ENCODE measurements at places on chromosomes 3 and 15.
A peak's percentile ranks its signal among the peaks of the same experiment; 100 is the strongest.

GRCh38 chr3:31240466-31240865 lies 292.3 kb upstream of the STT3B start:
- DNase-seq: no peak

DNA sequence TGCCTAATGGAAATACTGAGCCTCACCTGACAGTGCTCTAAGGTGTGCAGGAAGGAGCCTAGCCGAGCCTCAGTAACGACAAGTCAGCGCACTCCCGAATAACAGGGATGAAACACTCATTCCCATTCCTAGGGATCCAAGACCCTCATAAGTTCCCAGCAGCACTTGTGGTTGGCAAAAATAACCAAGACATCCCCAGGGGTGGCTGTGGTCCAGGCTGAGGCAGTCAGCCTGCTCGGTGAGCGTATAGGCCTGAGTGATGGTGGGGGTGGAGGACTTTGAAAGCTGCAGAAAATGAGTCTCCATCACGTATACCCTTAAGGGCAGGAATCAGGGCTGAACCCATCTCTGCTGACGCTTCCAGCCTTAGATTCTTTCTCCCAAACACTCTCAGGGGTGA lies 120.1 kb downstream of the SMAD6 start:
- no peak for DNase-seq

GRCh38 chr3:173395073-173395411 lies 2.5 kb upstream of the NLGN1 start:
- no peak for DNase-seq

DNA sequence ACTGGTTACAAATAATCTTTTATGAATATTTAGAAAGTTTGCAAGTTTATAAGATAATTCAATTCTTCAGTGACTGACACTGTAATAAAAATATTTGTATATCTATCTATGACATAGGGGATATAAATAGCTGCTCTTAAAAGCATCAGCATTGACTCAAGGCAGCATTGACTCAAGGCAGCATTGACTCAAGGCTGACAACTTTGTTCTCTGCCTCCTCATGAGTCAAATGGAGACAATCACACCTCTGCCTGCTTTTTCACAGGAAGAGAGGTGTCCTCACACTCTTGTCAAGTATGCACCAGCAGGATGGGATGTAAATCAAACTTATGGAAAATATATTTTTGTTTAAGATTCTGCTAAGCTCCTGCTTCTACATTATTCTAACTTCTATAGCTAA lies 1173.1 kb downstream of the NSUN3 start:
- DNase-seq: no peak

DNA sequence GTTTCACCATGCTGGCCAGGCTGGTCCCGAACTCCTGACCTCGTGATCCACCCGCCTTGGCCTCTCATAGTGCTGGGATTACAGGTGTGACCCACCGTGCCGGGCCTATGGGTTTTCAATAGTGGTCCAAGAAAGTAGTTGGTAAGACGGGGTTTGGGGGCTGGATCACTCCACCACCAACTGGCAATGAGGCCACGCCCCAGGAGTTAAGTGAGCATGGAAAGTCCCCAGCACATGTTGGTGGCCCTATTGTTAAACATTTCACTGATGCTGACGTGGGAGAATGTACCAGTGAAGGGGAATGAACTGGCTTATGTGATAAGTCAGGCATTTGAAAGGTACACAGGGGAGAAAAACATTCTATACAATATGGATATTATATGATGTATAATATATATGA lies 80.4 kb downstream of the CHRD start:
- DNase-seq: no peak

GRCh38 chr15:41215708-41216107 lies 14.8 kb downstream of the EXD1 start:
- no peak for DNase-seq

GRCh38 chr3:43213631-43214030 lies 72.7 kb upstream of the SNRK start:
- DNase-seq: no peak

GRCh38 chr3:13866041-13866965 lies 13.6 kb downstream of the WNT7A start:
- no peak for DNase-seq

DNA sequence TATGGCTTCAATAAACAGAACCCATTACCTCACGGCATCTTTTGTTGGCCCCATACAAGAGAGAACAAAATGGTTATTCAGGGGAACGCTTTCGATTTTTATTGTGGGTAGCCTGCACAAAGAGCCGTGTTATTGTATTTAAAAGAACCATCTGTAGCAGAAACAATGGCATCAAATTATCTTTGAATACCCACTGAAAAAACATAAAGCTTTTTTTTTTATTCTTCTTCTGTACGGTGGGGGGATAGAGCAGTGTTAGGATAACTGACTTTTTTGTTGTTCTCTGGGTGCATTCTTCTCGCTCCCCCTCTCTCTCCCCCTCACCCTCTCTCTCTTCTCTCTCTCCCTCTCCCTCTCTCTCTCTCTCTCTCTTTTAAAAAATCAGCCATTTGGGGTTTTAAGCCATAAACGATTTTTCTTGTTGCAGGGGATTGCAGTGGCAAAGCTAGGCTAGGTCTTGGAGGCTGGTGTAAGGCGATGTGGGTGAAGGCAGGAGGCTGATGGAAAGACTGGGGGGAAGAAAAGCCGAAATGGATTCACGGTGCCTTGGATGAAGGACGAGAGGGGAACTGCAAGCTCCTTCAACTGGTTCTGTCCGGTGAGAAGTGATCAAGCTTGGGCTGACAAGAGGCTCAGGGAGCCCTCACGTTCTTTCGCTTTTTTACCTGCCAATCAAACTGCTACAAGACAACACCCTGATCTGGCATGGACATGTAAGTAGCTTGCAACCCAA lies 12.4 kb upstream of the SOX2 start:
- no peak for DNase-seq

GRCh38 chr3:102916532-102916931 lies 481.7 kb downstream of the ZPLD1 start:
- no peak for DNase-seq

DNA sequence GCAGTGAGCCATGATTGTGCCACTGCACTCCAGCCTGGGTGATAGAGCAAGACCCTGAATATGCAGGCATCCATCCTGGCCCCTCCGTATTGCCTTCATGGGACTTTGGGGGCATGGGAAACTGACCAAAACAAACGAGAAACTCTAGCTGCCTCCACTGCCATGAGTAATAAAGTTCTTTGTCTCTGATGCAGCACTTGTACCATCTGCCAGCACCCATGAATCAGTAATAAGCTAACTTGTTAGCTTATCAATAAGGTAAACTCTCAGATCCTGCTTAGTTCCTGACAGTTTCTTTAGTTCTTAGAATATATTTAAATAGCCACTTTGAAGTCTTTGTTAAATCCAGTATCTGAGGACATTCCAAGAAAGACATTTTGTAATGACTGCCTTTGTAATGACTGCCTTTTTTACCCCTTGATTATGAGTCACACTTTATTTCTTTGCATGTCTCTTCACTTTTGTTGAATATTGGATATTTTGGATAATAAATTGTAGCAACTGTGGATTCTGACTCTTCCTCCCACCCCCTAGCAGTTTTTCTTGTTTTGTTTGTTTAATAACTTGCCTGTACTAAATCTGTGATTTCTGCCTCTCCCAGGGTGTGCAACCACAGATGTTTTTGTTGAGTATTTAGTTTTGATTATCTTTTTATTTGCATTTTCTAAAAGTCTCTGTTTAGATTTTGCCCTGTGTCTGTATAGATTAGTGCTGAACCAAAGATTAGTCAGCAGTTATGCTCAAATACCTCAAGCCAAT lies 136.9 kb downstream of the HCN4 start:
- DNase-seq: no peak

DNA sequence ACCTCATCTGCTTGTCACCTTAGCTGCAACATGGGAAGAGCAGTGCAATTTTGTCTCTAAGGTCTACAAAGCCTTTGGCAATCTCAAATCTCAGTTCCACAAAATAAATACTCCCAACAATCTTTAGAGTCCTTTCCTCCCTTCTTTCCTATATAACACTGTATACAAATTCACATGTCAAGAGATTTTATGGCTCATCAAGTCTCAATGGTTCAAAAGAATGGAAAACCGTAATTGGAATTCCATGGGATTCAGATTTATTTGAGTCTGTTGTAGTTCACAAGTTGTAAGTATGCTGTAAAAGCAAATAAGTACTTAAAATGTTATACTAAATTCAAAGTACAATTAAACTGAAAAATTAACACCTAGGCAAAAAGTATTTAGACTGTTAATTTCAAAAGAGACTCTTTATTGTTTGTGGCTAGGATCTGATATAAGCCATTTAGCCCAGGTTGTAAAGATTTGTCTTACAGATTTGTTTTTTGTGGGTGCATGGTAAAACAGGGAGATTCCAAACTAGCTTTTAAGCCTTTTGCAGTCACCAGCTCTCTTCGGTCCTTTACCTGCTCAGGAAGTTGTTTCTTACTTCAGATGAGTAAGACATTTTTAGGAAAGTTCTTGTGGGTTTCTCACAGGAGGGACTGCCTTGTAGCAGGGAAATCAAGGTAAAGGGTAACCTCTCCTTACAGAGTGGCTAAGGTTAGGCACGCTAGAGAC lies 50.1 kb downstream of the CMSS1 start:
- DNase-seq: no peak

DNA sequence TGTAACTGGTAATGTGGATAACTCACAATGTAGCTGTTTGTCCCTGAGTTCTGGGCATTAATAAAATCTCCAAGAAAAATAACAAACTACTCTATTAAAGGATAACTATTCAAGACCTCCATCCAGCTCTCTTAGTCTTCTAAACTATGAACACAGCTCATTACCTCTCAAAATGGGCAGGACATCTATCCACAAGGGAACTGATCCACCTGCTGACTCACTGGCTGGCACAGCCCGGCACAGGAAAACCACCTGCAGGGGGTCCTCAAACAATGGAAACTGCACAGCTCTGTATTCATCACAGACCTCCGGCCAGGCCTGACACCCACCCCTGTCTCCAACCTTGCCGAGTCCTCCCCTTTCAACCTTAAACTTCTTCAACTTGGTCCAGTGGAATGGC lies 255.4 kb downstream of the TJP1 start:
- DNase-seq: no peak

DNA sequence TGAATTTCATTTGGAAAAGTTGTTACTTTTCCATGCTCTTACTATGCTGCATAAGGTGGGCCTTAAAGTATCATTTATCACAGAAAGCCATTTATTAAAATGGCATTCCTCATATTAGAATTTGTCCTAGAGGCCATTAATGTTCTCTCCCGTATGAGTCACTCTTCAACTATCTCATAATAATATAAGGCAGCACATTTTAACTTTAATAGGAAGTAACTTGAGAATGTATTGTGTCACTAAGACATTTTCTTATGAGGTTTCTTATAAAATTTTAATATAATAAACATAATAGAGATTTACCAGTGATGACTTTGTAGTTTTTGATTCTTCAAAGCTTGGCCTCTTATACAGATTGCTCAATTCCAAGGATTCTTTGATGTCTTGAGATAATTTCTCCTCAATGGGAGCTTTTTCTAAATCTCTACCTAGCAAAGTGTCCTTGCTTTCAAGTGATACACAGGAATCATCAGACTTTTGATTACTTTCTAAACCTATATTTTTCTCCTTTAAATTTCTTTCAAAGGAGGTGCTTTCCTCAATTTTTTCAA lies 74.7 kb downstream of the ZBBX start:
- no peak for DNase-seq

- peak; percentile 67 for DNase-seq
These were observed 29.8 kb upstream of the SENP5 start for GRCh38 chr3:196837819-196838420.

GRCh38 chr3:45002720-45003119 lies 23.4 kb upstream of the CLEC3B start:
- DNase-seq: no peak

DNA sequence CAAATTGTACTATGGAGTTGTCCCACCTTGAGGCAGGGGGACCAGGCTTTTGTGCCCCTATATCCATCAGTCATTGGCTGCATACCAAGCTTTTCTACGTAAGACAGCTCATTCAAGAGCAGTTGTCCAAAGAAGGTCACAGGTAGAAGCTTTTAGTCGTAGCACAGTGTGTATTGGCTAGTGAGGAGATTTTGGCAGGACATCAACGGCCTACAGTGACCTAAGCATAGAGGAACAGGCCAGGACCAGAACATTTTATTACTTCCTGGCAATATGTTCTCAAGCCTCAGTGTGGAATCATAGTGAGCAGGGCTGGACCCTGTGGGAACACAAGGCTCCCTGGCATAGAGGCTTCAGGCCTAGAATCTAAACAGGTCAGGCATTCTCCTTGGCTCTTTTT lies 105.4 kb upstream of the ANKRD28 start:
- DNase-seq: no peak

DNA sequence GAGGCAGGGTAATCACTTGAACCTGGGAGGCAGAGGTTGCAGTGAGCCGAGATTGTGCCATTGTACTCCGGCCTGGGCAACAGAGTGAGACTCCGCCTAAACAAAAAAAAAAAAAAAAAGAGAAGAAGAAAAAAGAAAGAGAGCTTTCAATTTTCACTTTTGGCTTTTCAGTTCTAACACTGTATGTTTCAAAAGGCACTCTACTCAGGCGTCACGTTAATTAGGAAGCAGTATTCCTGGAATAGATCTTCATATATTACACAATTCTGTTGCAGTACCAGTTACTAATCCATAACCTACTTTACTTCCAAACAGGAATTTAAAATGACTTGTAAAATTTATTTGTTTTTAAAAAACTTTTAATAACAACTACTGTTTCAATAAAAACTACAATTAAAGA lies 131.7 kb upstream of the PLXND1 start:
- no peak for DNase-seq

DNA sequence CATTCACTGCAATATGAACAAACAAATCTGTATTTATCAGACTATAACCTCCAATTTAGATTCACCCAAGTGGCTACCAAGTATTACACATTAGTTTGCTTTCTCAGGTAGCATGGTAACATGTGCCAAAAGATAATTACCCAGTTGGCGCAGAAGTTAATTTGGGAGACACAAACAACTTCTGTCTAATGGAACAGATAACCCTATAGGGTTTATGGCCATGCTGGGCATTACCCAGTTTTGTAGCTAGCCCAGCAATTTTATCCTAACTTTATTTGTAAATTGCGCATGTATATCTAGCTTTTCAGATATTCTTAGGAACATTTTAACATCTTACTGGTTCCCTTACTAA lies 780 bp downstream of the RPL22L1 start:
- DNase-seq: no peak

GRCh38 chr3:7630925-7631324 lies 770.0 kb downstream of the GRM7 start:
- DNase-seq: no peak

DNA sequence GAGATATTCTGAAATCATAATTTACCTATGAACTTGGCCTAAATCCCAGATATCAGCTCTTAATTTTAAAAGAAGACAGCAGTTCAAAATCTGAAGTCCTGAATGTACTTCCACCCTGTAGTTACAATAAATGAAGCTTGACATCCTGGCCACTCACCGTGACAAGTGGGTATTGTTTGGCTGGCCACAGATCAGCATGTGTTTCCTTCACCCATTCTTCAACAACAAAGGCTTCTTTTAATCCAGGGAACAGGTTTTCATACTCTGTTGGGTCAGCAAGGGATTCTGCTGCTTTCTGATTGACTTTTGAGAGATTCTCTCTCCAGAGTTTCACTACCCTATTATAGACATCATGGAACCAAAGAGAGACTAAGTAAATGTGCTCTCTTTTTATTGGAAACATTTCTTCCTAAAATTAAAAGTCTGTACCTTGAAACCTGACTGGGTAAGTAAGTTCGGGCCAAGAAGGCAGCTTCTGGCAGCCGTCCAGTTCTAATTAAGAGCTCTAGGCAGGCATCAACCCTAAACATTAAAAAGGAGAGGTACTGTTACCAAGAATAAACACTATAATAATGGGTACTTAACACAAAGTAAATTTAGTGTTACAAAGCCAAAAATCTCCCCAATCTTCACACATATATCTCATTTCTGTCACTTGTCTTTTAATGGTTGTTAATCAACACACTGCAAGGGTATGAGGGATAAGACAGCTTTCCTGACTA lies 15.2 kb downstream of the MRPS22 start:
- DNase-seq: no peak
